IMR-90 (cell line): ENCODE measurements at places on chromosomes 6 and 20. TPM values are rescaled to one million over a fixed set of nuclear protein-coding genes. Genes with fewer than 3 reads are reported as not detected.

- H3K4me3 ChIP-seq = no peak overlapping the region
- no peak overlapping the region for H3K27ac ChIP-seq
- no peaks in the 10 kb centered on the region; the same call in 1 of the 2 replicates for H3K27me3 ChIP-seq
Observed at GRCh38 chr20:46629341-46629740, 21.9 kb downstream of the SLC13A3 start.

GRCh38 chr20:59148701-59149493 lies 14.7 kb upstream of the ZNF831 start:
- no peaks in the 10 kb centered on the region for H3K27me3 ChIP-seq
- no peak overlapping the region for H3K27ac ChIP-seq
- no peaks in the 10 kb centered on the region for H3K4me1 ChIP-seq
- H3K4me3 ChIP-seq = no peak overlapping the region
- DNase-seq = no peak
- no peaks in the 10 kb centered on the region for H3K36me3 ChIP-seq

GRCh38 chr20:7015257-7015656 lies 247.8 kb downstream of the BMP2 start:
- no peaks in the 10 kb centered on the region for H3K27me3 ChIP-seq
- H3K27ac ChIP-seq = no peak overlapping the region
- no peaks in the 10 kb centered on the region for H3K4me1 ChIP-seq
- no peaks in the 10 kb centered on the region for H3K36me3 ChIP-seq

- no peak overlapping the region for H3K27ac ChIP-seq
- H3K36me3 ChIP-seq = no peaks in the 10 kb centered on the region
- no peak for DNase-seq
- H3K27me3 ChIP-seq = no peaks in the 10 kb centered on the region
- no peaks in the 10 kb centered on the region for H3K4me1 ChIP-seq
- H3K4me3 ChIP-seq = no peak overlapping the region
Observed at GRCh38 chr20:45523821-45524220, 8.4 kb upstream of the SPINT3 start.

- H3K36me3 ChIP-seq = no peaks in the 10 kb centered on the region
- DNase-seq = peak; percentile 99
- peak overlapping the region; percentile 97 for H3K27ac ChIP-seq
- H3K4me1 ChIP-seq = peaks cover 36% of the 10 kb centered on the region
- no peaks in the 10 kb centered on the region for H3K27me3 ChIP-seq
Observed at GRCh38 chr20:1322511-1323245, 6.3 kb downstream of the SDCBP2 start.

DNA sequence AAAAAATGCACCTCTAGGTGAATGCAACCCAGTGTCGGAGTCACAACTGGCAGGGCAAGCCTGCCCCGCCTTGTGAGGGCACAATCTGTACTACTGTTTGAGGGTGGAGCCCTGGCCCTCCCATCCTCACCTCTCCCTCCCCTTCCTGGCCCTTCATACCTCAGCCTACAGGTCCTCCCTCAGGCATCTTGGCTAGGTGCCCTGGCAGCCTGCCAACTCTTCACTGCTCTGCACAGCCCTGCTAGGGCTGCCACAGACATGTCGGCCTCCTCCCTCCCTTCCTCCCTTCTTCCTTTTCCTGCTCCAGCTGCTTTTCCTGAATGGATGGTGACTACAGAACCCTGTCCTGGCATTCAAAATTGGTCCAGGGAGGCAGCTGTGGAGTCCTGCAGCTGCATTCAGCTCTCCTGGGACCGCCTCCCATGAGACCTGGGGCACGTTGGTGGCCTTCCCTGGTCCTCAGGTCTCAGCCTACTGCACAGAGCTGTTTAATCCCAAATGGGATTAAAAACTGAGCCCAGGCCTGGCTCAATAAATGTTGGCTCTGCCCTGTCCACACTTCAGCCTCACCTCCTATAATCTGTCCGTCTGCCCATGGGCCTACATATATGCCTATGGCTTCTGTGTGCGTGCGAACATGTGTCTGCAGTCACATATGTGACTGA lies 52.7 kb downstream of the CDH22 start:
- no peak overlapping the region for H3K27ac ChIP-seq
- no peak overlapping the region for H3K4me3 ChIP-seq
- no peak for DNase-seq
- H3K4me1 ChIP-seq = no peaks in the 10 kb centered on the region
- H3K27me3 ChIP-seq = peaks cover 33% of the 10 kb centered on the region

DNA sequence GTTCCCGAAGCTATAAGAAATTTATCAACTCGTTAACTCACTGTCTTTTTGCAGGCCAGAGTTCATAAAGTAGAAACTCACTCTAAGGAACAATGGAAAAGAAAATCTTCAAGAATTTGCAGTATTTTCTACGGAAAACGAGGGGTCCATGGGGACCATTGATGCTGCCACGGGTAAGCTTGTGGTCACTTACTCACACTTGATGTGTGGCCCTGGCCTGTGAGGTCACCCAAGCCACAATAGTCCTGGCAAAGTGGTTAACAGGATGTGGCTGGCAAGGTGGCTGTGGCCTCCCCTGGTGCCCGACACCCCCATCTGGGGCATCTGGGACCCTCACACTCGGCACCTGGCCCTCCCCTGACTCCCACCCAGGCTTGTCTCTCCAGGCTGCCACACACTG lies 123.4 kb downstream of the C6orf118 start:
- no peaks in the 10 kb centered on the region for H3K36me3 ChIP-seq
- no peaks in the 10 kb centered on the region for H3K4me1 ChIP-seq

DNA sequence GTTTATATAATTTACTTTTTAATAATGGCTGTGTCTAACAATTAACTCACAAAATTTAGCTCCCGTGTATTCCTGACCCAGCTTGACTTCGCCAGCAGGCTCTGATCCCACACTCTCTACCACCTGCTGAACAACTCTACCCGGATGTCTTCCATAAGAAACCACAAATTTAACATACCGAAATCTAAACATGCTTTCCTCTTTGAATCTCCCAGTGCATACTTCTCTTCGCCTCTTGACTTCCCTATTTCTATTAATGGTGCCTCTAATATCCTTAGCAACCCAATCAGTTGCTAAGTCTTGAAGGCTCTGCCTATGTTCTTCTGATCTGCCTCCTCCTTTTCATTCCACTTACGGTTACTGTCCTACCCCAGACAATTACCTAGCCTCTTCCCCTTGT lies 4.6 kb upstream of the MYB start:
- no peaks in the 10 kb centered on the region for H3K36me3 ChIP-seq
- no peak overlapping the region for H3K27ac ChIP-seq
- no peaks in the 10 kb centered on the region for H3K4me1 ChIP-seq
- peaks cover 6% of the 10 kb centered on the region for H3K27me3 ChIP-seq
- DNase-seq = no peak

- DNase-seq = no peak
- peaks cover 2% of the 10 kb centered on the region; the same call in 1 of the 2 replicates for H3K4me1 ChIP-seq
- no peak overlapping the region for H3K4me3 ChIP-seq
- H3K36me3 ChIP-seq = no peaks in the 10 kb centered on the region
- H3K27me3 ChIP-seq = no peaks in the 10 kb centered on the region
- H3K27ac ChIP-seq = peak overlapping the region; percentile 55
Observed at GRCh38 chr6:28334286-28335039, 1.5 kb downstream of the ZSCAN31 start.

GRCh38 chr20:59207235-59207634 lies 43.6 kb downstream of the ZNF831 start:
- H3K36me3 ChIP-seq = no peaks in the 10 kb centered on the region
- H3K27ac ChIP-seq = no peak overlapping the region
- no peaks in the 10 kb centered on the region for H3K4me1 ChIP-seq
- DNase-seq = no peak
- no peak overlapping the region for H3K4me3 ChIP-seq

GRCh38 chr6:167087857-167088354 lies 35.0 kb upstream of the CCR6 start:
- H3K27ac ChIP-seq = no peak overlapping the region
- no peak overlapping the region for H3K4me3 ChIP-seq
- H3K27me3 ChIP-seq = no peaks in the 10 kb centered on the region

DNA sequence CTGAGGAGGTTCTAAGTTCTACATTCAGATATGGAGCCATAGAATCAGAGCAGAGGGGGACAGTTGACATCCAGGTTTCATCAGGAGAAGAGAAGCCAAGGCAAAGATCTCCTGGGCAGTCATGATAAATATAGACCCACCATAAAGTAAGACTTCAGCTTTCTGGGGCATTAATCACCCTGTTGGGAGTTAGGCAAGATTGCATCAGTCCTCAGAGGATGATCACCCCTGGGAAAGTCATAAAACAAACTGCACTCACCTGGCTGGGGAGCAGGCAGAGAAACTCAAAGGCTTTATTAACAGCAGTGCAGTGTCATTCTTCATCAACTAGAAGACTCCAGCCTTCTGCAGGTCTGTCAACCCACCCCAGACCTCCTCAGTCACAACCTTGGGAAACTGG lies 301.3 kb upstream of the JARID2 start:
- no peak overlapping the region for H3K4me3 ChIP-seq
- H3K27me3 ChIP-seq = peaks cover 3% of the 10 kb centered on the region
- no peaks in the 10 kb centered on the region for H3K4me1 ChIP-seq
- no peak overlapping the region for H3K27ac ChIP-seq
- DNase-seq = no peak

- H3K4me1 ChIP-seq = no peaks in the 10 kb centered on the region
- H3K4me3 ChIP-seq = no peak overlapping the region
- no peak for DNase-seq
- H3K27ac ChIP-seq = no peak overlapping the region
- peaks cover 54% of the 10 kb centered on the region for H3K36me3 ChIP-seq
Observed at GRCh38 chr20:32230707-32231106, 23.0 kb downstream of the POFUT1 start.

DNA sequence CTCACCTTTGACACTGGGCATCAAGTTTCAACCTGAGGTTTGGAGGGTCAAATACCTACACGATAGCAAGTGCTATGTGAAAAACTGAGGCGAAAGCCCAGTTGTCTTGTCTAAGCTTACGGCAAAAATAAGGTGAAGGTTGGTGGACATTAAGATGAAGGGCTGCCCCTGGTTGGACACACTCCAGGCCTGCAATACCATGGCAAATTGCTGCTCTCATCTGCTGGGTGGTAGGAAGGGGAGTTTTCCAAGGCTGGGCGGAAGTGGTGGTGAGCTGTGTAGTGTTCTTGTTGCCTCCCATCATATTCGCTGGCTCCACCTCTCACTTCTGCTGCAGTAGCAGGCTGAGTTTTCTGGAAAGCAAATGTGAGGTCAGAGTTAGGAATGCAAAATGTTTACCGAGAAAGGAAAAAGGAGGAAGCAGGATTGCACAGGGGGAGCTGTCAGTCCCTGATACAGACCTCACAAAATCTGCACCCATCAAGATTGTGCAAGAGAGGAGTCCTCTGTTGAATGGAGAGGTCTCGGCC lies 33.7 kb downstream of the SCP2D1 start:
- no peak overlapping the region for H3K27ac ChIP-seq
- H3K4me1 ChIP-seq = no peaks in the 10 kb centered on the region
- no peak for DNase-seq
- H3K4me3 ChIP-seq = no peak overlapping the region
- no peaks in the 10 kb centered on the region for H3K36me3 ChIP-seq

DNA sequence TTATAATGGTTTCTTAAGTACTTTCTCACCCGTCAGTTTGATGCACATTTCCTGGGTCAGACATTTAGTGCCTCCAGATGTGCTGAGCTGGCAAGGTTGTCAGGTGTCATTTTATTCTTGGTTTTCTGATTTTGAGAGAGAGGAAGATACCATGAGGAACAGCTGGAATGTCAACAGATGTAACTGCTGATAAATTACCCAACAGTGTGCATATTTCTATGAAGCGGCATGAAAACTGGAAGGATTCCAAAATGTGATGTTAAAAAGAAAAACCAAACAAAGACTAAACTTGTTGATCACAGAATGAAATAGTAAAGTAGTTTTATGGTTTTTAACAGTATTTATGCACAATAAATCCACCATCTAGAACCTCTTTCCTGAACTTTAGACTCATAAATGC lies 447.3 kb downstream of the HDGFL1 start:
- no peak for DNase-seq
- H3K36me3 ChIP-seq = no peaks in the 10 kb centered on the region
- no peak overlapping the region for H3K4me3 ChIP-seq
- no peaks in the 10 kb centered on the region for H3K4me1 ChIP-seq
- no peak overlapping the region for H3K27ac ChIP-seq

DNA sequence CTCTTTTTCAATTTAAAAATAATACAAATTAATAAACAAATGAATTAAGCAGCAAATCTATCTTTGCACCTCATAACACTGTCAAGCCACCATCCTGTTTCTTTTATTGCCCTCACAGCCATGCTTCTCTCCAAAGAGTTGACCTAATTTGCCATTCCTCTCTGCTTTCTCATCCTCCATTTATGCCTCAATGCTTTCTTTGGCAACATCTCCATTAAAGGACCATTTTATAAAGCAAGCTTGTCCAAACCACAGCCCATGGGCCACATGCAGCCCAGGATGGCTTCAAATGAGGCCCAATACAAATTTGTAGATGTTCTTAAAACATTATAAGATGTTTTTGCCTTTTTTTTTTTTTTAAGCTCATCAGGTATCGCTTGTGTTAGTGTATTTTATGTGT lies 26.4 kb upstream of the MEI4 start:
- no peaks in the 10 kb centered on the region for H3K27me3 ChIP-seq
- no peak for DNase-seq
- H3K4me3 ChIP-seq = no peak overlapping the region
- H3K27ac ChIP-seq = no peak overlapping the region
- H3K4me1 ChIP-seq = no peaks in the 10 kb centered on the region

DNA sequence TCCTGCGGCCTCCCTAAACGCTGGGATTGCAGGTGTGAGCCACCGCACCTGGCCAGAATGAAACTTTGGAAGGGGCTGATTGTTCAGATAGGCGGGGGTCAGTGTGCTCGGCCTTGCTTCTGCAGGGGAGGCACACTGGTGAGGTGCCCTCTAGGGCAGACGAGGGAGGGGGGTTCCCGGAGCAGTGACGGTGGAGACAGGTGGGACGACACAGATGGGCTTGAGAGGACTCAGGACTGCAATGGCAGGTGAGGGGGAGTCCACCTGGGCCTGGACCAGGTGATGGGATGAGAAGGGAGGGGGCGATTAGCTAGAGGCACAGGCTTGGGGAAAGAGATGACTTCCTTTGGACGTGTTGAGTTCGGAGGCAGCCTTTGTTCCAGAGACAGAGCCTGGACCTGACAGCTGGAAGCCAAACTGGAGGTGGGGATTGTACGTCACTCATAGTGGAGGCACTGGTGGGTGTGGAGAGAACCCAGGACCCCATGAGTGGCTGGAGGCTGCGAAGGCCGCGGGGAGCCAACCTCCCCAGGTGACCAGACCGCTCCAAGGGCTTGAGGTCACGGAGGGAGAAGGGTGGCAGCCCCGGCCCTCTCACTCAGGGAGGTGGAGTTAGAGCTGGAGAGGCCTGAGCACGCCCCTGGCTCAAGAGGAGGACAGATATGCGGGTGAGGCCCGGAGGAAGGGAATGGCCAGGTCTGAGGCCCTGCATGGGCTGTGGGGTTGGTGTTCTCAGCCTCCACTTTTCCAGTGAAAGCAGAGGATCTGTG lies 10.5 kb upstream of the MAP1LC3A start:
- H3K27me3 ChIP-seq = no peaks in the 10 kb centered on the region
- no peak for DNase-seq
- no peak overlapping the region for H3K27ac ChIP-seq
- H3K36me3 ChIP-seq = no peaks in the 10 kb centered on the region

L3MBTL3 gene
- 7.2 and 14.4 TPM in 2 replicates for total RNA-seq

SERAC1 gene
- total RNA-seq = 15.6 and 16.9 TPM in 2 replicates

DAAM2 gene
- 12.9 and 13.1 TPM in 2 replicates for total RNA-seq

TRIM31 gene
- not detected in 2 replicates for total RNA-seq

TUBB1 gene
- total RNA-seq = not detected in 2 replicates

HEY2 gene
- total RNA-seq = not detected in 2 replicates

RBBP9 gene
- 26.7 and 31.4 TPM in 2 replicates for total RNA-seq

RIPOR3 gene
- 0.28 and 0.54 TPM in 2 replicates for total RNA-seq

PHACTR1 gene
- not detected in 2 replicates for total RNA-seq

NT5E gene
- 280 and 281 TPM in 2 replicates for total RNA-seq

ZHX3 gene
- total RNA-seq = 28.0 and 28.3 TPM in 2 replicates

GABRR1 gene
- total RNA-seq = not detected in 2 replicates

DDAH2 gene
- total RNA-seq = 40.0 and 40.7 TPM in 2 replicates
